ENCODE measurements at places on chromosomes 2 and 18.
A peak's percentile ranks its signal among the peaks of the same experiment; 100 is the strongest.

DNA sequence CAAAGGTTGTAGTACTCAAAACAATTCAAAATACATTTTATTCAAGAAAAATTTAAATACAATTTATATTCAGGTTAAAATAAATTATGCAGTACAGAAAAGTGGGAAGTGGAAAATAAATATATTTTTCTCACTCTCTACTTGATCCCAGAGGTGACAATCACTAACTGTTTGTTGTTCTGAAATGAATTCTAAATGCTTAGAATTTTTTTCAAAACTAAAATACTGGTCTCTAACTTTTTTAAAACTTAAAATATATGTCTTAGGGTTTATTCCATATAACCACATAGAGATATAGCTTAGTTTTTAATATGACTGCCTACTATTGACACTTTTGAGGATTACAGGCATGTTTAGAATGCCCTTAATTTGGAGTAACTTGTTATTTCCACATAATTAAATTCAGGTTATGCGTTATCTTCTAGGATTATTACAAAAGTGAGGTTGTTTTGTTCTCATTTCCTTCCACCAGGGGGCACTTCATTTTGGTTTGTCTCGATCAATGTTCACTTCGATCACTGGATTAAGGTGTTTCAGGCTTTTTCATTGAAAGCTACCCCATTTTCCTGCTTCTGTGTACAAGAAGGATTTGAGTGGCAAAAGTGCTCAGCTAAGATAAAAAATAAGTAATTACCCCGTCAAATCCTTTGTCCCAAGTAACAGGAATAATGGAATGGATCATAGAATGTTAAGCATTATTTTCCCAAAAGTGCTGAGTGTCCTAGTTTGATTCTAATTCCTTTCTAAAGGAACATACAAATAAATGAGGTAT, 27.1 kb upstream of the TFPI start:
- DNase-seq = no peak

- no peak for DNase-seq
These were observed 40.5 kb downstream of the MTHFD2 start for GRCh38 chr2:74238879-74239278.

GRCh38 chr2:28225473-28226080, 167.1 kb upstream of the FOSL2 start:
- DNase-seq = no peak

GRCh38 chr2:157853820-157854219, 22.3 kb downstream of the ACVR1 start:
- DNase-seq = no peak

DNA sequence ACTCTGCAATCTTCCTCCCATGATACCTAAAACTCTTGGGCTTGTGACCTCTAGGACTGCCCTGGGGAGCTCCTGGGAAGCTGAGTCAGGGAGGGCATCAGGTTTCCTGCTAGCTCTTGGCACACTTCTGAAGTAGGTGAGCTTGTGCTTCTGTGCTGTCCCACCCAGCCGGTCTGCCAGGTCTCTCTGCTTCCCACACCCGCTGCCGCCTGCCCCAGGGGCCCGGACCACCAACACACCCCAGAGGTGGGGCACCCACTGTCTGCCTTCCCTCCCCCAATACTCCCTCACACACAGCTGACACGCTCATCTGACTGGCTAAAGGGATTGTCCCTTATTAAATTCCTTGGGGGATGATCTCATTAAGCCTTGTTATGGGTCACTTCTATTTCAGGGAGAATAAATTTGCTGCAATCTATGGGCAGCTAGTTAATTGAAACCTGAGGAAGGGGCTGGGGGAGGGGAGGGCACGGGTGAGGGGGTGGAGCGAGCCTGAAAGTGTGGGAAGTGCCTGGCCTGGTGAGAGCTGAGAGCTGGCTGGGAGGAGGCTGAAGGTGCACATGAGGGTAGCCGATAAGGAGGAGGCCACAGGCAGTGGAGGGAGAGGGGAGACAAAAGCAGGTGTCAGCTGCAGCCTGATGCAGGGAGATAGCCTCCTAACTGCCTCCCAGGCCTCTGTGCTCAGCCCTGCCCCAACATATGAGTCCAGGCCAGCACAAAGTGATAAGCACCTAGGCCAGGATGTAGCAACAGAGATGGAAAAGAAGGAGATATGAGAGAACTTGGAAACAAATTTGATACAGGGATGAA, 48.8 kb downstream of the HAUS1 start:
- no peak for DNase-seq

- DNase-seq = peak; percentile 63
These were observed 43.7 kb upstream of the RIT2 start for GRCh38 chr18:43159086-43159770.

DNA sequence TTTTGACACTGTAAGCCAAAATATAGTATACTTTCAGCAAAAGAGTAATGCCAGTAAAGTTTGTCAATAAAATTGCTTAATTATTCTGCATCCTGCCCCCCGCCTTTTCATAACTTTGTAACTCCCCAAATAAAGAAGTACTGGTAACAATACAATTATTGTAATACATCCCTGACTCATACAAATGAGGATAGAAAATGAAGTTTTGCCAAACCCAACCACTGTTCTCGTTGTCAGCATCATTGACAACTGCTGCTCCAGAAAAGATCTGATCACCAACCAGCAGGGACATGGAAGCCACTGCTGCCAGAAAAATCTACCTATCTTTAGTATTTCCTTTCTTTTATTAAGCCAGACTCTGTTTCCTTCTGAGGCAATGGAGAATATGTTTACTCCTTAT, 27.1 kb downstream of the SCN3A start:
- no peak for DNase-seq

DNA sequence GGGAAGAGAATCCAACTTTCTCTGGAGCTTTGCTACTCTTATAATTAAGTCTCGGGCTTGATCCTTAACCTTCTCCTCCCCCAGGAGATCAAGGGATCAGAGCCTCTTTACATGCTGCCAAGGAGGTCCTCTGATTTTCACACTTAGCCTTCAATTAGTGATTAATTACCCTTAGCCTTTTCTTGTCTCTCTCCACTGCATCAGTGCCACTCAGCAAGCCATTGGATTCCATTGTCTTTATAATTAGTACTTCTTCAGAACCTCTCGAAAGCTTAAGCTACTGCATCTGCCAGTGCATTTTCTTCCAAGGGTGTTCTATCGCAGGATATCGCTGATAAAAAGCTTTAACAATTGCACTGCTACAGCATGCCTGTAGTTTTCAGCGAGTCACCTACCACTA, 477.0 kb upstream of the MEIS1 start:
- no peak for DNase-seq

DNA sequence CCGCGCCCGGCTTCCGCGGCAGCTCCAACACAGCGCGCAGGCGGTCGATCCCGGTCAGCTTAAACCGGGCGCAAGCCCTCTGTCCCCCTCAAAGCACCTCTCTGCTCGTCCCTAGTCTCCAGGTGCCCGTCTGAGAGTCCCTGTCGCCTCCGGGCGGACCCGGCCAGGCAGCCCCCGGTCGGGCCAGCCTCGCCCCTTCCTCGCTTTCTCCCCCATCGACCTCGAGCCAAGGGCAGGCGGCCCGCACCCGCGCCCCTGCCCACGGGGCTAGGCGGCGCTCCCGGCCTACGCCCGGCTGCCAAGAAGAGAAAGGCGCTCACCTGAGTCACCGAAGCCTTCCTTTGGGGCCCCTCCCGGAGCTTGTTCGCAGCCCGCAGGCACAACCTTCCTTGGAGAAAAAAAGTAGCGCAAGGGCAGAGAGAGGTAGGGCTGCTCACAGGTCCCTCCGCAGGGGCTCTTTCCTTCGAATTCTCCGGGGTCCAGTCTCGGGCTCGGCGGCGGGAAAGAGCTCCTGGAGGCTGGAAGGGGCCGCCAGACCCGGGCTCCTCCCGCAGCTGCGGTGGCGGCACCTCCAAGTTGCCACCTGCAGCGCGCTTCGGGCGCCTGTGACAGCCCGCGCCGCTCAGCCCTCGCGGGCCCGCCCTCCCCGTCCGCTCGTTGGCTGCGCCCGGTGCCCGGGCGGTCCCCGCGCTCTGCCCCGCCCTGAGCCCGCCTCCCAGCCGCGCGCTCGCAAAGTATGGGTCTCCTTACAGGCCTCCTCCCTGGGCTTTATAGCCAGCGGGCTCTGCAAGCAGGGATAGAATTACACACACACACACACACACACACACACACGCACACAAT, 86.5 kb upstream of the EPB41L3 start:
- DNase-seq = peak; percentile 85

GRCh38 chr2:25275575-25275965, 66.2 kb downstream of the DNMT3A start:
- DNase-seq = no peak

GRCh38 chr2:56267415-56267788, 83.6 kb downstream of the CCDC85A start:
- no peak for DNase-seq

DNA sequence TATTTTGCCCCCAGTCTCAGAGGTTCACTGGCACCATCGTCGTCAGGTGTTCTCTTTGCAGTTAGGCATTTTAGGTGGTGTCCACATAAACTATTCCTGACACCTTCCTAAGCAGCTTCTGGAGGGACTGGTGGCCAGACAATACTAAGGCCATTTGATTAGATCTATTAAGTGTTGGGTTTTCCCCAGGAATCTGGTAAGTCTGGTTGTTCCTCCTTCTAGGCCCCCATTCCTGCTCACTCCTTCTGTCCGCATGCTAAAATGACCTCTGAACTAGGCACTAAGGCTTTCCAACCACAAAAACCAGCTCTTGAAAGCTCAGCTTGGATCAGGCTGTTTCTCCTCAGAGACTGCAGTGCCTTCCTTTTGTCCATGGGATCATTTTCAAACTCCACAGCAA, 100.7 kb downstream of the MGAT5 start:
- DNase-seq = no peak

DNA sequence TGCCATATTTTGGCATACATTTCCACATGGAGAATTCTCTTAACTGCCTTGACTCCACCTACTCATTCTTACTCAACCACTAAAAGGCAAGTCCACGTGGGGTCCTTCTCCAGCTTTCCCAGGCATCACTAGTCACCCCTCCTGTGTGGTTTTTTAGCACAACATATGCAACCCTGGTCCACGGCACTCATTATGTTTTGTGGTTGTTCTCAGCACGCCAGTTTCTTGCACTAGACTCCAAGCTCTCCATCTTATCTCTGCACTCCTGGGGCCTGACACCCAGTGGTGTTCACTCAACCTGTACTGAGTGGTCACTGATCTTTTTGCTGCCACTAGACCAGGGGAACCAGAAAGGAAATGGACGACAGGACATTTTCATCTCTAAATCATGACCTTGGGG, 18.0 kb downstream of the MARCHF4 start:
- DNase-seq = no peak
